ENCODE measurements at places on chromosomes 3 and 15.
A peak's percentile ranks its signal among the peaks of the same experiment; 100 is the strongest.

- DNase-seq: peak; percentile 46
Measured at GRCh38 chr3:143973259-143974021, 1.8 kb downstream of the DIPK2A start.

DNA sequence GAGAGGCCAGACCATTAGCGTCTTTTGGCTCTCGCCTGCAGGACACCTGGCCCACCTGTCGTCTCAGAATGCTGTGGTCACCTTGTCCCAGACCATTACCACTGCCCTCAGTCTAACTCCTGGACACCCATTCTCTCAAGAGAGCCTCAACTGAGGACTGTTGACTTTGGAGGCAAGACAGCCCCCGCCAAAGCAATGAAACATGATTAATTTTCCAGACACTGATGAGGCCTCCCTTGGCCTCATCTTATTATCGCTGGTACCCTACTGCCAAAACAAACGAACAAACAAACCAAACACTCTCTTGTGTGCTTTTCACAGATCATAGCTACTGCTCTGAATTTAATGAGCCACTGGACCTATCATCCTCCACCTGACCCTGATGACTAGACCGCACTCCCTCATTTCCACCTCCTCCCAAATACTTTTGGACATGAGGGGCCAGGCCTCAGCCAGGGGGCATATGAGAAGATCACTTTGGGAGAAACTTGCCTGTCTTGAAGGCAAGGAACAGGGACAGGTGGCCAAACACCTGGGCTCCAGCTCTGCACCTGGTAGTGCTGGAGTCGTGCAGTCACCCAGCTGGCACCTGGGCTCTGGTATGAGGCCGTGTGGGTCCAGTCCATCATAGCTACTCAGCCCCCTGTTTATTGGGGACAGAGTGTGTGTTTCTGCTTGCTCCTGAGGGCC is 27.6 kb downstream of the ALS2CL start:
- no peak for DNase-seq

DNA sequence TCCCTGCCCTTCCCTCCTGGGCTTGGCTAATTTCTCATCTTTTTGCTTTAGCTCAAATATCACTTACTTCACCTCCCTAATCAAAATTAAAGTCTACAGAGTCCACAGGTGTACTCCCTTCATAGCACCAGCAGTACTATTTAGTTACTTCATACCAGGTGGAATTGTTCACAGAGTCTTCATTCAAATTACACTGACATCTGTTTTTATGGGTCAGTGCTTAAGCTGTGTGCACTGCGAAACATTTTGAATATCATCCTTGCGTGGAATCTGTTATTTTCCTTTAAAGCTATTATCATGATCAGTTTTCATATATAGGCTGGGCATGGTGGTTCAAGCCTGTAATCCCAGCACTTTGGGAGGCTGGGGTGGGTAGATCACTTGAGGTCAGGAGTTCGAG is 2.7 kb upstream of the SERF2 start:
- no peak for DNase-seq

DNA sequence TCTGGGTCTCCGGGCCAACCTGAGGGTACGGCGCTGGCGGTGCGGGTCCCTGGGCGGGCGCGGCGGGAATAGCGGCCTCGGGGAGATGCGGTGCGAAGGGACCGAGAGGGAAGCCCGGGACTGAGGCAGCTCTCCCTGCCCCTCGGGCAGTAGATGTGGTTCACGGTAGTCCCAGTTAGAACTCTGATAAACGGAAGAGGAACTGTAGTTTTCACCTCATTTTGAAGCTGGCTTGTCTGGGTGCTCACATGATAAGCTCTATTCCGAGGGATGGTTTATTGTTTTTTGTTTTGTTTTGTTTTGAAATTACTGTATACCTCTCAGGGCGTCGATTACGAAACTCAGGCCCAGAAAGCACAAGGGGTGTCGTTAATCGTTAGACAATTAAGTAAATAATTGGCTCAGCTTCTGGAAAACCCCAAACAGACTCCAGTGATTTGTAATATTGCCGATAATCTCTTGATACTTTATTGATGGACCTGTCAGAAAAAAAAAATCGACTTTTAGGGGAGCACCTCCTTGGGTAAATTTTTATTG is 413 bp downstream of the NUSAP1 start:
- DNase-seq: no peak

GRCh38 chr15:89105147-89105546 is 16.9 kb downstream of the ABHD2 start:
- DNase-seq: peak; percentile 78

GRCh38 chr3:29906906-29907305 is 626.0 kb downstream of the RBMS3 start:
- no peak for DNase-seq

- DNase-seq: peak; percentile 48
Measured at GRCh38 chr3:113287803-113288648, 76.7 kb downstream of the BOC start.

- DNase-seq: no peak
Measured at GRCh38 chr3:124895756-124896155, 8.6 kb upstream of the ITGB5 start.

- DNase-seq: no peak
Measured at GRCh38 chr15:64343841-64344240, 12.1 kb downstream of the CSNK1G1 start.

GRCh38 chr15:44662478-44663409 is 718 bp downstream of the SPG11 start:
- DNase-seq: peak; percentile 50
